ENCODE measurements at places on chromosomes 2 and 18.

DNA sequence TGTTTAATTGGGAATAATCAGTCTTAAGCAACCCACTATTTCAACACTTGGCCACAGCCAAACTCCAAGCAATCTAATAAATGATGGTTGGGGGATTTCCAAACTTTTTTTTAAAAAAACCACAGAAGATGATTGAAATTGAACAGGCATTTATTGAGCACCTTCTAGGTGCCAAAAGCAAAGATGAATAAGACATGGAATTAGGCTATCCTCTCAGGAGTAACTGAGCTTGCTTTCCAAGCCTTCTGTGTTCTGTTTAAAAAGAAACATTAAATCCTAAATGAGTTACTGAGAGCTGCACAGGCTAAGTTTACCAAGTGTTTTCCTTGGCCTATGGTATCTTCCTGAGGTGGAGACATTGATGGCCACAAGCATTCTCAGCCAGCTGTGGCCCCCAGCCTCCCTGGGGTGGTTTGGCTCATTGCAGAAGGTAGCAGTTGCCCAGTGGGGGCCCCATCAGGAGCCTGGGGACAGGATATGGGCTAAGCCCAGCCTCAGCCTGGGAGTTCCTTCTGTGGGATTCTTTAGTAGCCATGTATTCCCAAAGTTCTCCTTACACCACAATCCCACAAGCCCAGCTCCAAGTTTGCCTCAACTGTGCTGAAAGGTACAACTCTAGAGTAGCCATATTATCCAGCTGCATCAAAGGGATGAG is 174.3 kb downstream of the C1D start:
- no peak for DNase-seq

GRCh38 chr2:111049792-111050640 is 70.7 kb upstream of the BCL2L11 start:
- peak; percentile 84 for DNase-seq

DNA sequence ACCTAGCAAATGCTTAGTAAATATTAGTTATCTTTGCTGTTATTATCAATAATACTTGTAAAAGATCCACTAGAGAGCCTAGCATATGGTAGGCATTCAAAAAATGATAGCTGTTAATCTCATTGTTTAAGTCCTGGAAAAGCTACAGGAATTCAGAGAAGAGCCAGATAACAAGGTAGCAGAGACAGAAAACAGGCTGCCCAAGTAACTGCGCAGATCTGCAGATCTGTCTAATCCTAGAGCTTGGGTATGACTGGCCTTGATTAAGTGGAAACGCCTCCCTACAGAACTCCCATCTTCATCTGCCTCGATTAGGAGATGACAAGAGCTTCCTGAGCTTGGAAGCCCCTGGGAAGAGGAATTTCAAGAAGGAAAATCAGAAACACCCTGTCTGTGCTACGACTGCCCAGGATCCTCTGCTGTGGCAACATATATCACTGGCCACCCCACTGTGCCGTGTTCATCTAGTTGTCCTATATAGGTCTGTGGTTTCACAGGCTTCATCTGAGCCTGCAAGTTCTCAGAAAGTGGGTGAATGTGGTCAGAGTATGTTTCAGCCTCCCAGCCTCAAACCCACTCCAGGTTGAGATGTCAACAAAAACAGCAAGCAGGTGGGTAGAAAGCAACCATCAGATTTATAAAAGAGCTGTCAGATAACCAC is 151.5 kb upstream of the PKDCC start:
- DNase-seq: no peak

- no peak for DNase-seq
Measured at GRCh38 chr2:234772733-234773060, 179.1 kb upstream of the SH3BP4 start.

DNA sequence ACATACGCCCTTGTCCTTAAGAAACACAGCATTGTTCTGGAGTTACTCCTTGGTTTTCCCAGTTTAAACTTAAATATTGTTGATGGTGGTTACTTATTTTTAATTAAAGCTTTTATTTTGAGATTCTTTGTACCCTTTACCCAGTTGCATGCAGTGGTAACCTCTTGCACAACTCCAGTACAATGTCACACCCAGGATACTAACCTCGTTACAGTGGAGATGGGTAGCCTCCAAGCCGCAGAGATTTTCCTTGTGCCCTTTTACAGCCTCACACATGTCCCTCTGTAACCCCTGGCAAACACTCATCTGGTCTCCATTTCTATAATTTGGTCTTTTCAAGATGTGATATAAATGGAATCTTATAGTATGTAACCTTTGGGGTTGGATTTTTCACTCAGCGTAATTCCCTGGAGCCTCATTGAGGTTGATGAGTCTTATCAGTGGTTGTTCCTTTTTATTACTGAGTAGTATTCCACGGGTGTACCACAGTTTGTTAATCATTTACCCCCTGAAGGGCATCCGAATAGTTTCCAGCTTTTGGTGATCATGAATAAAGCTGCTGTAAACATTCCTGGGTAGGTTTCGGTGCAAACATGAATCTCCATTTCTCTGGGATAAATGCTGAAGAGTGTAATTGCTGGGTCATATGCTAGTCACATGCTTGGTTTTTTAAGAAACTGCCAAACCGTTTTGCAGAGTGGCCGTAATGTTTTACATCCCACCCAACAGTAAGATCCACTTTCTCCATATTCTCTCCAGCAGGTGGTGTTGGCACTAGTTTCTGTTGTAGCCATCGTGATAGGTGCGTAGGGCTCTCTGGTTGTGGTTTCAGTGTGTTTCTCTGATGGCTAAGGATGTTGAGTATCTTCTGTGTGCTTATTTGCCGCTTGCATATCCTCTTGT is 68.6 kb downstream of the DGKD start:
- no peak for DNase-seq

- no peak for DNase-seq
Measured at GRCh38 chr2:54161660-54162424, 46.4 kb downstream of the ACYP2 start.

- peak; percentile 82 for DNase-seq
Measured at GRCh38 chr18:13629841-13630715, 96.3 kb downstream of the FAM210A start.

GRCh38 chr2:60821587-60822302 is 59.6 kb upstream of the REL start:
- DNase-seq: no peak

DNA sequence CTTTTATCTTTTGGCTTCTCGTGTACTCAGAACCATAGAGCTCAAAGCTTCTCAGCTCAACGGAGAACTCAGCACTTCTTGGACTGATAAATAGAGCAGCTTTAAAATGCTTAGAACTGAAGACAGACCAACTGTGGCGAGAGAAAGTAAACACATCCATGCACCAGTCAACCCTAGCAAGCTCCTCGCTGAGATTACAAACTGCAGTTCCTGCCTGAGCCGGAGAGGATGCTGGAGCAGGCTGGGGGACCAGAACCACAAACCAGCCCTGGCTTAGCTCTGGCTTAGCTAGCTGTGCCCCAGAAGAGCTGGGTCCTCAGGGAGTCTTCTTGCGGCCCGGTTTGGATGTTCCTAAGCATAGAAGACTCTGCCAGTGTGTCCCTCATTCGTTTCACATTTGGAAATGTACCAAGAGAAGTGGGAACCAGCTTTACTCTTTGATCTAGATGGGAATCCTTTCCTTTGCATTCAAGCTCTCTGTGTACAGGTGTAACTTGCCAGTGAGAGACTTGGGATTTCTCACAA is 5.6 kb downstream of the PAX8 start:
- peak; percentile 35 for DNase-seq

DNA sequence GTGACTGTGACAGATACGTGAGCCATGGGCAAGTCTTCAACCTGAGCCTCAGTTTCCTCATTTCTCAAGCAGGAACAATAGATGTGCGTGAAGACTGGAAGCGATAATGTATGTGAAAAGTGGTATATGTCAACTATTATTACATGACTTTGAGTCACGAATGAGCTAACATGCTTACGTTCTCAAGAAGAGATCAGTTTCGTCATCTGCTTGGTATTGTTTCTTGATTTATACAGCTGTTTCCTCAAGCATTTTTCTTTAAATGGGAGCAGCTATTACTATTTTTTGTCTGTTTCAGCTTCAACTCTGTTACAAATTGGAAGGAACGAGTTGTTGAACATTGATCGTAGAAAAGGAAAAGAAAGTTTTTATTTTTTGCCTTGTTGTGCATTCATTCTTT is 48.5 kb upstream of the THOC1 start:
- no peak for DNase-seq

DNA sequence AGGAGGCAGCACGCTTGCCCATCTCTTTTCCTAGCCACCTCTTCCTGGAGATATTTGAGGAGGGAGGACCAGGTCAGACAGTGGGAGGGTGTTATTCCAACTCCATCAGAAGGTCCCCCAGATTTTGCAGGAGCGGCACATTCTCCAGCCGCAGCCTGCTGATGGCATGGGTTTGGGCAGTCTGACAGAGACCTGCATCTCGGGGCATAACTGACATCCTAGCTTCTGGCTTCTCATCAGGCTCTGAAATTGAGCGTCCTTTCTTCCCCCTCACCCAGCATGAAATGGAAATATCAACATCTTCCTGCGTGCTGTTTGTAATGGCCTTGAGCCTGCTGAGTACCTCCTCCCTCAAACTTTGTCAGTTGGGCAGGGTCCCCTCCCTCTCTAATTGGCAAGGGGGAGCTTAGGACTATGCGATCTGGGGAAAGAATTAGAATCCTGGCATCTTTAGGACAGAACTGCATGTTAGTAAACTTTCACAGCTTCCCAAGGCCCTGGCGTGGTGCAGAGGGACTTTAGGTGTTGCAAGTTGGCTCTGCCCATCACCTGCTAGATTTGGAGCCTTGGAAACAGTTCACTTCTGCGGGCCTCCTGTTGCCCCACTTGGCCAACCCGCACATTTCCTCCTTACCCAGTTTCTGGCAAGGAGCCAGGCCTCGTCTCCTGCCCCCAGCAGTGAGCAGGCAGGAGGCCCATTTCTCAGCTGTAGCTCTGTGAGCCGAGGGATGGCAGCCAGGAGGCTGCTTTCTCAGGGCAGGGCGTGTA is 2.2 kb downstream of the ITM2C start:
- peak; percentile 53 for DNase-seq

GRCh38 chr2:167005096-167005495 is 116.8 kb downstream of the XIRP2 start:
- DNase-seq: no peak

GRCh38 chr2:209094221-209094620 is 329.6 kb upstream of the MAP2 start:
- DNase-seq: no peak

DNA sequence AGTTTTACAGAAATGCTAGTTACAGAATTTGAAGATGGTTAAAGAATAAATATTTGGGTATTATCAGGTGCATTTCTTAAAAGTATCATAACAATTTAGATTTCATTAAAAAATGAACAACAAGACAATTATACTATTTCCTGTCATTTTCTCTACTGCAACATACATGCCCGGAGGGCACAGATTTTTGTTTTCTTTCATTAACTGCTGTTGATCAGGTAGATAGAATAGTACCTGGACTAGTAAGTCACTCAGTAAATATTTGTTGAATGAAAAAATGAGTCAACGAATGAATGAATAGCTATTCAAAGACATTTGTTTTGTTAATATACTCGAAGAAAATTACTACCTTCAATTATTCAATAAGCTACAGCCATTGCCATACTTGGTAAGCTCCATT is 531.2 kb upstream of the VRK2 start:
- no peak for DNase-seq

GRCh38 chr18:27121108-27121507 is 64.0 kb downstream of the CHST9 start:
- DNase-seq: no peak

DNA sequence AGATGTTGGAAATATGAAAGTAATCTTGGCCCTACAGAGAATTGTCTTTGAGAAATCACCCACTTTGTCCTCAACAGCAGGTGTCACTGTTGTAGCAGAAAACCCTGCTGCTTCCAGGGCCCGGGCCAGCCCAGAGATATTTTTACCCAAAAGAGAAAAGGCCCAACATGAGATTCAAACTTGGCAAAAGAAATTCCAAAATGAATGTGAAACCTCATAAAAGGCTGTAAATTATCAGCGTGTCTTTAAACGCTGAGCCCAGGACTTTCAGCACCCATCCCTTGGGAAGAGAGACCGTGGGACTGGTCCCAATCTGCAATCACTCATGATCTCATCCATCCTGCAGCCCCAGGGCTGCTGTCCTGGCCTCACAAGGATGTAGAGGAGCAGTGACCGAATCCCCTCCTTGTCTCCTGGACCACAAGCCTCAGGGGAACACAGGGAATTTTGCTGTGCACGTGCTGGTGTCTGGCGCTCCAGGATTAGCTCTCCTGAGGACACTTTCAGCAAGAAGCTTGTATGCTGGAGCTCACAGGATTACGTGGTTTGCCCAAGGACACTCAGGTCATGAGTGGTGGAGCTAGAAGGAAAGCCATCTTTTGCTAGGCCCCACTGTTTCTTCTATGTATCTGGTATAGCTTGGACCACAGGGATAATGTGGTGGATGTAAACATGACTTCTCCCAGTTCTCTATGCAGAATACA is 202.1 kb downstream of the RNF144A start:
- DNase-seq: peak; percentile 37

GRCh38 chr2:32743480-32744236 is 115.8 kb downstream of the TTC27 start:
- DNase-seq: no peak

DNA sequence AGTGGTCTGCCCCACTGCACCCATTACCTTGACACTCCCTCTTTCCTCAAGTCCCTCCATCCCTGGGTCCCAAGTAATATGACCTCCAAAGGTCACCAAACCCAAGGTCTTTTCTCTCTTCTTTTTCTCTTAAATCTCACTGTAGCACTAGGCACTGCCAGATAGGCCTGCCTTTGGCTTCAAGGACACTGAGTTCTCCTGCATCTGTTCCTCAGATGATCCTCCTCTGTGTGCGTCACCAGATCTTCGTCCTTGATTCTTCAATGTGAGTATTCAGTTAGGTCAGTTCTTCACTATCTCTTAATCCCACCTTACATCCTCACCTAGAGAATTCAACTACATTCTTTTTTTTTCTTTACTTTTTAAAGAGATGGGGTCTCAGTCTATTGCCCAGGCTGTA is 249.2 kb downstream of the NBAS start:
- DNase-seq: no peak

DNA sequence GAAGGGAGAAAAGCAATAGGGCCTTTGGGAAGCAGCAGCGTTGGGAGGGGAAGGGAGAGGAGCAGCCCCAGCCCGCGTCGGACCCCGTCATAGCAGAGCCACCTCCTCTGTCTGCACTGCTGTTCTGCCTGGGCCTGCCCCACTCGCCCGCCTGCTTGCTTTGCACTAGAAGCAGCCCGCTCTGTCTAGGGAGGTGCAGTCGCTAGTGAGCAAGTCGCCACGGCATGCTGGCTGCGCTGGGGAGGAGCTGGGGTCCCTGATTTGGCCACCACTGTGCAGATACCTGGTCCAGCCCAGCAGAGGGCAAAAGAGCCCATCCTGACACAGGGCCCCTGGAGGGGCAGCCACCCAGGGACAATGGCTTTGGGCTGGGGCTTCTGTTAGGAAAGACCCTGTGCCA is 8.0 kb upstream of the TMEM214 start:
- no peak for DNase-seq

DNA sequence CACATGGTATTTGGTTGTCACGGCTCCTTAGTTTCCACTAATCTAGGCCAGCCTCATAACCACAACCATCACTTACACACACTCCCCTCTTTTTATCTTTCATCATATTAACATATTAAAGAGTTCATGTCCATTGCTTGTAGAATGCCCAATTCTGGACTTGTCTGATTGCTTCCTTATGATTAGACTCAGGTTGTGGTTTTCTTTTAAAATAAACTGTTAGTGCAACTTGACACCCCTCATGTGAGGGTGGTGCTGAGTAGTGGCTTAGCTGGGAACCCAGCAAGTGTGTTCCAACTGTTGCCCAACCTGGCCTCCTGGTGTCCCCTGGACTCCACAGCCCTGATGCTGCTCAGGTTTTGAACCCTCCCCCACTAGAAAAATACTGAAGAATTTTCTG is 20.1 kb upstream of the CD207 start:
- no peak for DNase-seq

GRCh38 chr2:60502144-60502543 is 51.3 kb downstream of the BCL11A start:
- no peak for DNase-seq
